ENCODE measurements at places on chromosomes 6 and 20. TPM values are rescaled to one million over a fixed set of nuclear protein-coding genes. Genes with fewer than 3 reads are reported as not detected.

PRELID3B gene
- total RNA-seq, result 114 TPM

ARG1 gene
- total RNA-seq, result not detected

MAFB gene
- 7.4 TPM for total RNA-seq

GRCh38 chr6:89794324-89794723 lies 25.3 kb downstream of the MDN1 start:
- no peak for DNase-seq

- no peak for DNase-seq
Measured at GRCh38 chr6:150840185-150840584, 25.3 kb upstream of the MTHFD1L start.

- peak; percentile 68 for DNase-seq
Measured at GRCh38 chr6:43723737-43724295, 36.2 kb upstream of the MRPS18A start.

DNA sequence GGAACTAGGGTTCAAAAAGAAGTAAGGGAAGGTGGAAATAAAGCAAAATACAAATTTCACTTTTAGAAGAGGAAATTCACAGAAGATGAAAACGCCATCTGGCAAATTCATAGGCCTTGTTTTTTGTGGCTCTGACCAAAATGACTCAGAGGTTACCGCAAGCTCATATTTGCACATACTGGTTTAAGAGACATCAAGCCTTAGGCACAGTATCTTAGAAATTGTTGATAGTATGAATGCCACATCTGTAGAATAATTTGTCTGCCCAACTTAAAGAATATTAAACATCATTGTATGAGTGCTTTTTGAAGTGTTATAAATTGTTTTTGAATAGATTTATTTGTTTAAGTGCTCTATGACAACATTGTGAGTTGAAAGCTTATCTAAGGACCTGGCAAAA lies 10.6 kb downstream of the TAAR1 start:
- peak; percentile 87 for DNase-seq

- peak; percentile 78 for DNase-seq
Measured at GRCh38 chr20:10427060-10427692, 6.8 kb downstream of the MKKS start.

DNA sequence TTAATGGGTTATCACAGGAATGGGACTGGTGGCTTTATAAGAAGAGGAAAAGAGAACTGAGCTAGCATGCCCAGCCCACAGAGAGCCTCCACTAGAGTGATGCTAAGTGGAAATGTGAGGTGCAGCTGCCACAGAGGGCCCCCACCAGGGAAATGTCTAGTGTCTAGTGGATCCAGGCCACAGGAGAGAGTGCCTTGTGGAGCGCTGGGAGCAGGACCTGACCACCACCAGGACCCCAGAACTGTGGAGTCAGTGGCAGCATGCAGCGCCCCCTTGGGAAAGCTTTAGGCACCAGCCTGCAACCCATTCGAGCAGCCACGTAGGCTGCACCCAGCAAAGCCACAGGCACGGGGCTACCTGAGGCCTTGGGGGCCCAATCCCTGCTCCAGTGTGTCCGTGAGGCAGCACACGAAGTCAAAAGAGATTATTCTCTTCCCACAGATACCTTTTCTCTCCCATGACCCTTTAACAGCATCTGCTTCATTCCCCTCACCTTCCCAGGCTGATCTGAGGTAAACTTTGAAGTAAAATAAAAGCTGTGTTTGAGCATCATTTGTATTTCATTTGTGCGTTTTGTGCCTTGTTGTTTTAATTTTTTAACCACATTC lies 4.4 kb downstream of the HLA-E start:
- DNase-seq, result peak; percentile 38
